ENCODE measurements at places on chromosomes 2 and 18.

DNA sequence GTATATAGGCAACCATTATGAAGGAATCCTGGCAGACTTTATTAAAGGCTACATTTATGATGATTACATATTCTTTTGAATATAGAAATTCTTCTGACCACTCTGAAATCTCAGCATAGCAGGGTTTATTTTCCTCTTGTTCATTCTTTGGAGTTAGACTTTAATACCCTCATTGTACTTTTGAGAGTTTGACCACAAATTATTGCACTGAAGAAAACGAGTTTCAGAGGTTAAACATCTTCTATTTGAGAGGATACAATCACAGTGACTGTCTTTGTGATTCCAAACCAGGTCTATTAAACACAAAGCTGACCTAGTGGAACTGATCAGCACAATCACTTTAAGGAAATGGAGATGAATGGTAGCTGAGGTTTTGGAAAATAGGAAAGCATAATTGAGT lies 71.3 kb downstream of the XIRP2 start:
- no peak for DNase-seq

GRCh38 chr2:160590664-160591063 lies 97.1 kb upstream of the RBMS1 start:
- DNase-seq, result no peak

DNA sequence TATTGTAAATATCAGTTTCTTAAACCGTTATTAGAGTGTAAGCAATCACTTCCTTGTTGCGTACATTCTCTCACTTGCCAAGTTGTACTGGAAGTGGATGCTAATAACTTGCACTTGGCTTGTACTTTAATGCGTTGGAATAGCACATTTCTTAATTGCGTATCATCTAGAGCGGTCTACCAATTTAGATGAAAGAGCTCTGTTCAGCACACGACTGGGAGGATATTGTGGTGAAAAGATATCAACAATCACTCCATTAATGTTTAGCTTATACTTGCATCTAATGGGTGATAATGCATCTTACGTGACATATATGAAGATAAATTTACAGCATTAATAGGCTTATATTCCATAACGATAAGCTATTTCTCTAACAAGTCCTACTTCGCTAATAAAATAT lies 11.7 kb upstream of the TMEFF2 start:
- no peak for DNase-seq

DNA sequence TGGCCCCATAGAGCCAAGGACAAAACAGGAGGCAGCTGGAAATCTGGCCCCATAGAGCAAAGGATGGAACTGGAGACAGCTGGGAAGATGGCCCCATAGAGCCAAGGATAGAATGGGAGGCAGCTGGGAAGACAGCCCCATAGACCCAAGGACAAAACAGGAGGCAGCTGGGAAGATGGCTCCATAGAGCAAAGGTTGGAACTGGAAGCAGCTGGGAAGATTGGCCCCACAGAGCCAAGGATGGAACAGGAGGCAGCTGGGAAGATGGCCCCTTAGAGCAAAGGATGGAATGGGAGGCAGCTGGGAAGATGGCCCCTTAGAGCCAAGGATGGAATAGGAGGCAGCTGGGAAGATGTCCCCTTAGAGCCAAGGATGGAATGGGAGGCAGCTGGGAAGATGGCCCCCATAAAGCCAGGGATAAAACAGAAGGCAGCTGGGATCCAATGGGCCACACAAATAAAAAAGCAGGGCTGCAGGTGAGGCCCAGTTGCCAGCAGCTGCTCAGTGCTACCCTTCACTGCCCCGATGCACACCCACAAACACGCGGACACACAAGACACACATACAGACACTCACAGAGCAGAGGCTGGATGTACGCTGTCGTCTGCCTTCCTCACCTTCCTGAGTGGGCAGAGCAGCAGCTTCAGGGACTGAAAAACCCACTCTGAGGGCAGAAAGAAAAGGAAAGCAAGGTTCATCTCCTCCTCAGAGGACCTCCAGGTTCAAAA lies 505.4 kb upstream of the MYT1L start:
- no peak for DNase-seq

DNA sequence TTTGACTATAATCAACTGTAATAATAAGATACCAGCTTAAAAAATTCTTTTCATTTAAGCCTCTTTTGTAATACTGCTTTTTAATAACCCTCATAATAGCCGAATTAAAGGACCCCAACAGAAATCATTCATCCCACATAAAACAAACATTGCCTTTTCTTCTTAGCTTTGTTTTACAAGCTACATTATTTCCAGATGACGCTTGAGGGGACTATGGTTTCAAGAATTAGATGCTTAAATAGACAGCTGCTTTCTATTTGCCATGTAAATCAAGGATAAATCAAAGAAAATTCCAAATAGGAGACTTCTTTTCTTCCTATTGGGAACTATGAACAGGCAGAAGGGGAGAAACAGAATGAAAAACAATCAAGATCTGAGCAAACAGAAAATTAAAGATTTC lies 200.7 kb upstream of the SMAD7 start:
- no peak for DNase-seq

GRCh38 chr2:53545604-53546003 lies 222.0 kb upstream of the CHAC2 start:
- no peak for DNase-seq

DNA sequence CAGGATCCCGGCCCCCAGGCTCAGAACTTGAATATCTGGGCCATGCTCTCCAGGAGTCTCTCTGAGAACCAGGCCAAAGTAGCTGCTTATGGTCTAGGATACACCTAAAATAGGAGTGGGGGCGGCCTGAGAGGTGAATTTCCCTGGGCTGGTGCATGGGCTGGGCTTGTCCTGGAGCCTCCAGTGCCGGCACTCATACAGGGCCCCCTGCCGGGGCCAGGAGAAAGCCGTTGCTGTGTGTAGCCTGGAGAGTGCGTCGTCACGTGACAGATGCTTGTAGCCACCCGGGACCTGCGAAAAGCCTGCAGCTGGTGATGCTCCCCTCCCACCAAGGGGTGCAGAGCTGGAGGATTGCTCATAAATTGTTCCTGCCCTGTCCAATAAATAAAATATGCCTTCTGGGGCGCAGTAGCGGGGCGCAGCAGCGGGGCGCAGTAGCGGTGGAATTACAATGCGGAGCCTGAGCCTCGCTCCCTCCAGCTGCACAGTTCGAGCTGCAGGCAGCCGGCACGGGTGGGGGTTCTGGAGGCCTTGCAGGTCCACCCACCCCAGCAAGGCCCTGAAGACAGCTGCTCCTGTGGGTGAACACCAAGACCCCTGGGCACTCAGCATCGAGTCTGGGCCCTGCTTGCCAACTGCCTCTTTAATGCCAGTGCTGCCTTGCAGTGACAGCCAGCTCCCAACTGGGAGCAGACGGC lies 289.9 kb downstream of the NDUFA10 start:
- DNase-seq, result no peak

DNA sequence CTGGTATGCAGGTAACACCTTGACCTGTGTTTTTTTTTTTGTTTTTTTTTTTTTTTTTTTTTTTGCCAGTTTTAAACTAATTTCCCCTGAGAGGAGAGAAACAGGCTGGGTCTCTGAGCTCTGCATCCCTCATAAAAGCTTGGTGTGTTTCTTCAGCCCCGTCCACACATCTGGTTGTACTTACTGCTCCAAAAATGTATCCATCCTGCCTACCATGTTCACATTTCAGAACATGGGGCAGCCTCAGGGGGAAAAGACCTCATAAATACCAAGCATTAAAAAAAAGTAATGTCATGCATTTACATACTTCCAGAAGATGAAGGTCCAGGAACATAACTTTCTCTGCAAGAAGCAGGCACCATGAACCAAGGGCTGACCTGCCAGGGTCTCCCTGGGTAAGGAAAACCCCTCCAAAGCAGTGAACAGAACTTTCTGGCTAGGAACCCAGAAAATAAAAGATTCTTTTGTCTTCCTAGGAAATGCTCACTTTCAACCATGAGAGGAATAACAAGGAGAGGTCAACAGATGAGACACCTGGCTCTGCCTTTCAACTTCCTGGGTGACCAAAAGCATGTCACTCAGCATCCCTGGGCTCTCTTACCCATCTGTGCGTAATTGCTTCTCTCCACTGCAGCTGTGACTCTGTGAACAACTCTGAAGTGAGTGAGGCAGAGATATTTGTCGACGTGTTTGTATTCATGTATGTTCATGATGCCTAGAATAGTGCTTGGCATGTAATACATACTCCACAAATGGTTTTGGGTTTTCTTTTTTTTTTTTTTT lies 118.6 kb downstream of the MCFD2 start:
- no peak for DNase-seq

DNA sequence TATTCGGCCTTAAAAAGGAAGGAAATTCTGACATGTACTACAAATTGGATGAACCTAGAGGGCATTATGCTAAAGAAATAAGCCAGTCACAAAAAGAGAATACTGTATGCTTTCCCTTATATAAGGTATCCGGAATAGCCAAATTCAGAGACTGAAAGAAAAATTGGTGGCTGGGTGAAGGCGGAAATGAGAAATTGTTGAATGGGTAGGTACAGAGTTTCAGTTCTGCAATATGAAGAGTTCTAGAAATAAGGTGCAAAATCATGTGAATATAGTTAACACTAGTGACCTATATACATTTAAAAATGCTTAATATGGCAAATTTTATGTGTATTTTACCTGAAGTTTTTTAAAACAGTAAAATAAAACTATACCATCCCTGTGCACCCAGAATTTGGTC lies 43.1 kb downstream of the RMP24 start:
- no peak for DNase-seq

GRCh38 chr18:44841221-44841620 lies 160.5 kb downstream of the SETBP1 start:
- DNase-seq, result no peak
